ENCODE measurements at places on chromosomes 4 and X. TPM values are rescaled to one million over a fixed set of nuclear protein-coding genes. Genes with fewer than 3 reads are reported as not detected.

DNA sequence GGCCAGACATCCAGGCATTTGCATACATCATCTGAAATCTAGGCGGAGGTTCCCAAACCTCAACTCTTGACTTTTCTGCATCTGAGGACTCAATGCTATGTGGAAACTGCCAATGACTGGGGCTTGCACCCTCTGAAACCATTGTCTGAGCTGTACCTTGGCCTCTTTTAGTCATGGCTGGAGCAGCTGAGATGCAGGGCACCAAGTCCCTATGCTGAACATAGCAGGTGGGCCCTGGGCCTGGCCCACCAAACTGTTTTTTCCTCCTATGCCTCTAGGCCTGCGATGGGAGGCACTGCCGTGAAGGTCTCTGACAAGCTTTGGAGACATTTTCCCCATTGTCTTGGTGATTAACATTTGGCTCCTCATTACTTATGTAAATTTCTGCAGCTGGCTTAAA, 22.7 kb downstream of the PBDC1 start:
- no peak for DNase-seq

- DNase-seq = no peak
Observed at GRCh38 chrX:106931831-106932491, 11.8 kb downstream of the CLDN2 start.

DNA sequence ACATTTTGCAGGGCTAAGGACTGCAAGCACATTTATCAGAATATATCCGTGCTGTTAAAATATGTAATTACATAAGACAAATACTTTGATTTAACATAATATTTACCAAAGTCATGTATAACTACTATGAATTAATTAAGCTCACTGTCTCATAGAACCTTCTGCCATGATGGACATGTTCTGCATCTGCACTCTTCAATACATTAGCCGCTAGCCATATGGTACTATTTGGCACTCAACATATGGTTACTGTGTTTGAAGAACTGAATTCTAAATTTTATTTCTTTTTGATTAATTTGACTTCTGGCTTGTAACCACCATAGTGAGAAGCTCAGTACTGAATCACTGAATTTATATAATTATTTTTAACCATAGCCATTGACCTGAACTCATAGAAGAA, 427.0 kb upstream of the TRAM1L1 start:
- no peak for DNase-seq

DNA sequence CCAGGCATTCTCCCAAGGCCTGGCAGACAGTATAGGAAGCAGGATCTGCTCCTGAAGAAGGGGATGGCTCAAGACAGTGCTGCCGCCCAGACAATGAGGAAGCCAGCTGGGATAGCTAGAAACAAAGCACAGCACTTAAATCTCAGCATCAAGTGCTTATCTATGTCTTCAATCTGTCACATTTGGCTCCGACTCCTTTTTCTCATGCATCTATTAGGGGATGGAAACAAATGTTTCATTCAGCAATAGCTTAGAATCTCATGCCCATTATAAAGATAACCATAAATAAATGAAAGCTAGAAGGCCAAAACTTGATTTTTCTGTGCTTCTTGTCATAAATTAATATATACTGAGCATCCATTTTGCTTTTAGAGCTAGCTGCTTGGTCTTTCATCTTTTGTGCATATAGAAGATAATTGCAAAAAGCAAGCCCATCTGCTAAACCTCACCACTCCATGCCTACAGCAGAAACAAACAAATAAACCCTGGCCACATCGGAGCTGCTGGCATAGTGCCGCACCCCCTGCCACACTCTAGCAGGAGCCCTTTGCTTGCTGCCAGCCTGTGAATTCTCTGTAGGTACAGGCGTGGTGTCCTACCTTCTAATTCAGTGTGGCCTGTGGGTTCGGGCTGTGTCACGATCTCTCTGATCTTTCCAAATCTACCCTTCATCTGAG, 75.9 kb downstream of the AASDH start:
- DNase-seq = no peak

DNA sequence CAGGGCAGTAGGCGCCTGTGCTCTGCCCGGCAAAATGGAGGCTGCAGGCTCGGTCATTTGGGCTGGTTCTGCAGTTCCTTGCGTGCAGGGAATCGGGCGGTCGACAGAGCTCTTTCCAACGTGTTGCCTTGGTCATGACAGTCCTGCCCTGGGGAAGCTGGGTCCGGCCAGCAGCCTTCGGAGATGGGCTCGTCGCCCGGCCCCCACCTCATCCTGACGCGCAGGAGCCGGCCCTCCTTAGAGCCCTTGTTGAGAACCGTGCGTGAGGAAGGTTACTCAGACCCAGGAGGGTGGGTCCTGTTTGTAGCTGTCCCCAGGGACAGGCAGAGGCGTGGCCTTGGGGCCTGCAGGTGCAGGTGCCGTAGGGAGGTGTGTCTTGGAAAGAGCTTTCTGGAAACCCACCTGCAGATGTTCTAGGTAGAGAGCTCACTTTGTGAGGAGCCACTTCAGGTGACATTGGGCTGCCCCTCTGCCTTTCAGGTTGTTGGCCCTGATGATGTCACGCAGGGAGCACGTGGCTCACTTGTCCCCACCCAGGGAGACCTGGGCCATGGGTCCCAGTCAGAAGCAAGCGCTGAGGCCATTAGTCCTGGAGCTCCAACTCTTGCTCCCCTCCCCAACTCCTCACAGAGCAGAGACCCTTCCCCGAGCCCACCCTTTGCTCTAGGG, 15.2 kb upstream of the HGFAC start:
- no peak for DNase-seq

GRCh38 chrX:332916-333610, 14.5 kb upstream of the GTPBP6 start:
- no peak for DNase-seq

- DNase-seq = no peak
Observed at GRCh38 chr4:145589916-145590702, 29.1 kb upstream of the MMAA start.

GRCh38 chrX:151970661-151971060, 3.8 kb downstream of the GABRE start:
- DNase-seq = peak; percentile 86

DNA sequence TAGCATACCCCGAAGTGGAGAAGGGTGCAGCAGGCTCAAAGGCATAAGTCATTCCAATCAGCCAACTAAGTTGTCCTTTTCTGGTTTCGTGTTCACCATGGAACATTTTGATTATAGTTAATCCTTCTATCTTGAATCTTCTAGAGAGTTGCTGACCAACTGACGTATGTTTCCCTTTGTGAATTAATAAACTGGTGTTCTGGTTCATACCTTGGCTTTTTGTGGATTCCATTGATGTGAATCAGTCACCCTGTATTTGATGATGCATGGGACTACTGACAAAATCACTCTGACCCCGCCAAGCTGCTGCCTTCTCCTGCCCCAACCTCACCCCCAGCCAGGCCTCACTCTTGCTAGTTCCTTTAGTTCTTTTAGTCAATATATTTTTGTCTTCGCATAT, 32.7 kb downstream of the F9 start:
- DNase-seq = no peak

- peak; percentile 21 for DNase-seq
Observed at GRCh38 chr4:128512767-128513322, 225.2 kb upstream of the PGRMC2 start.

DNA sequence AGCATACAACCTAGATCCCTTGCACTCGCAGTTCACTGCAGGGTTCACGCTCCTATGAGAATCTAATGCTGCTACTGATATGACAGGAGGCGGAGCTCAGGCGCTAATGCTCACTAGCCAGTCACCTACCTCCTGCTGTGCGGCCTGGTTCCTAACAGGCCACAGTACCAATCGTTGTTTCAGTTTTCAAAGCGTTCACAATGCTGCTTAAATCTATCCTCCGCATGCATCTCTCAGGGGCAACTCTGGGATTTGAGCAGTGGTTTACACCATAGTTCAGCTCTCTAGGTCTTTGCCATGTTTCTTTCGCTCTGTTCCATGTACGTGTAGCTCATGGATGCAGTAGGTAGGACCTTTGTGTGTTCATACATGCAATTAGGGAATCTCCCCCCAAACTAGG, 47.2 kb downstream of the CLOCK start:
- no peak for DNase-seq

DNA sequence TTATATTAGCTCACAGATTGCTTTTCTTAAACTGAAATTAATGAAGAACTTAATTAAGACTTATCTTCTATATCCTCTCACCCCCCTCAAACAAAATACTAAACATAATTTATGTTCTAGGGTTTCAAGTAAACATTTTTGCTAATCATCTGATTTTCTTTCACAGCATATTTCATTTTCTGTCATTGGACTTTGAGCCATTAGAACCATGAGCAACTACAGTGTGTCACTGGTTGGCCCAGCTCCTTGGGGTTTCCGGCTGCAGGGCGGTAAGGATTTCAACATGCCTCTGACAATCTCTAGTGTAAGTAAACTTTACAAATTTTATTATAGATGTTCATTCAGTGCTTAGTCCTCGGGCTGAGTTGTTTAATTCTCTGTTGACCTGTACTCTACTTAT, 3.3 kb downstream of the PDLIM5 start:
- DNase-seq = no peak

Gene CACNA1F
- not detected for total RNA-seq

Gene BMX
- total RNA-seq = not detected

Gene COX7B2
- not detected for total RNA-seq

Gene PPP1R2C
- total RNA-seq = not detected

Gene USP27X
- total RNA-seq = 0.99 TPM

Gene SSX4
- total RNA-seq = 0.64 TPM

Gene ENPEP
- 1.4 TPM for total RNA-seq

Gene KIF4A
- 0.27 TPM for total RNA-seq

Gene CXorf65
- not detected for total RNA-seq

Gene CDKL2
- 0.59 TPM for total RNA-seq

Gene PRDM8
- 14.7 TPM for total RNA-seq

All from myocyte (in vitro differentiated cells).